ENCODE measurements at places on chromosomes 5 and 9.

DNA sequence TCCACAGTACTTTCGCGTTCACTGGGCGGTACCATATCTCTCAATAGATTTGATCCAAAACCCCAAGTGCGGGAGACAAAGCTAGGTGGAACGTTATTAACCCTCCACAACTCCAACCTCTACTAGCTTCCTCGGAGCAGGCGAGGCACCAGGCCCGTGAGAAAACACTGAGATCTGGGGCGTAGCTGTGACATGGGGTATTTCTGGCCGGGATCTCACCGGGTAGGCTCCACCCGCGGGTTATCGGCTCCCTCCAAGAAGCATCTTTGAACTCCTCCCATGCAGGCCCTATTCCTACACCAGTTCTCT is 350 bp upstream of the SLC25A46 start:
- no peak for DNase-seq

- DNase-seq = no peak
Measured at GRCh38 chr5:102823441-102823874, 68.4 kb downstream of the PAM start.

DNA sequence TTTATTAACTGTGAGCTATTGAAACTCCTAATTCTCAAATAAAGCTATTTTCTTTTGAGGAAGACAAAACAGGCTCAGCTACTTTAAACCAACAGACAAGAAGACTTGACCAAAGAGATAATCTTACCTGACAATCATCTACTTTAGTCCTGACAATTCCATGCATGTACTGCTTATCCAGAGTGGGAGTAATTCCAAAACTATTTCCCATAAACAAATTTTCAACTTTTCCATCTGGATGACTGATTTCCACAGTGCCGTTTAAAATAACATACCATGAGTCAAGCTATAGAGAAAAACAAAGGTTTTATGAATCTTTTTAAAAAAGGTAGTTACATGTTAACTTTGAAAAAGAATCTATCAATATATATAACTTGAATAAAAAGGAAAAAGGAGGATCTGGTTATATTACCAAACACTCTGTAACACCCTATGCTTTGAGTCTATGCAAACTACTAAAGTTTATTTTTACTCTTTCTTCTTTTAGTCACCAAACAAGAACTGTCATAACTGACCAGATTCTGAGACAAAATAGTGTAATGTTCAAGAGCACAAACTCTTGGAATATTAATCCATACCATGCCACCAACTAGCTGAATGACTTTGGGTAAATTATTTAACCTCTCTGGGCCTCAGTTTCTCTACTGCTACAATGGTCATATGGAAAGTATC is 129.7 kb downstream of the RAPGEF6 start:
- no peak for DNase-seq

DNA sequence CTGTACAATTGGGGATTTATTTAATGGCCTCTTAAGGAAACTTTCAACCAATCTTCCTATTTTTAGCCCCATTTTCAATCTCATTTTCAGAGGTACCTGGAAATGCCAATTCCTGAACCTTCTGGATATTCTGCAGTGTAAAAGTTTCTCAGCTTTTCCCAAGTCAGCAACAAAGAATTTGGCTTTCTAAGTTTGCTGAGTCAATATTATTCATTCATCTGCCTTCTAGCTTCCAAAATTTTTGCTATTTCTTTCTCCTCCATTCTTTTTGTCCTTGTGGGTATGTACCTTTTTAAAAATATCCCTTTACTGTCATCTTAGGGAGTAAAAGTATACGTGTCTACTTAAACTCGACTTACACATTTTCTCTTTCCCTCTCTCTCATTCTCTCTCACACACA is 25.7 kb downstream of the CETN3 start:
- DNase-seq = no peak

DNA sequence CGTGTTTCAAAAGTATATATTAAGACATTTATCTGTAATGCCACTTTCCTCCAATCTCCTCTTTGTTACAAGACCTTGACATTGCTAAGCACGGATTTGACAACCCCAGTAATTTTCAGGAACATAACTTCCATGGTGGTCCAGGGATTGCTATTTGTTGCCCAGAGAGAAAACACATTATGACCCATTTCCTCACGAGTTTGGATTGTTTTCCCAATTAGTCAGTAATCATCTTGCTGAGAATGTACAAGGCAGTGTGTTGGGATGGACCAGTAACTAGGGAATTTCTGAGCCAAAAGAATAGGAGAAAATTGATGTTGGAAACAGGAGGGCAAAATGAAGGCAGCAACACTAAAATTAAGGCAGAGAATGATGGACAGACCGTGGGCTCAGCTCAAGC is 574.1 kb downstream of the EBF1 start:
- no peak for DNase-seq

DNA sequence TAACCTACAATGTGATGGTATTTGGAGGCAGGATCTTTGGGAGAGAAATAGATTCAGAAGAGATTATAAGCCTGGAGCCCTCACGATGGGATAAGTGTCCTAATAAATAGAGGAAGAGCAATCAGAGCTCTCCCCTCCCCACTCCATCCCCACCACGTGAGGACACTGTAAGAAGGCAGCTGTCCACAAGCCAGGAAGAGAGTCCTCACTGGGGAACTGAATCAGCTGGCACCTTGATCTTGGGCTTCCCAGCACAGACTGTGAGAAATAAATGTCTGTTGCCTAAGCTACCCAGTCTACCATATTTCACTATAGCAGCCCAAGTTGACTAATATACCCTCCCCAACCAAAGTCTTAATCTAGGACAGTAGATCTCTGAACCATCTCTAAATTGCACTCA is 118.1 kb downstream of the SUSD1 start:
- DNase-seq = no peak

GRCh38 chr5:149561848-149562247 is 10.6 kb upstream of the CSNK1A1 start:
- peak; percentile 88 for DNase-seq

- peak; percentile 28 for DNase-seq
Measured at GRCh38 chr9:124629600-124629999, 122.4 kb upstream of the NR5A1 start.

GRCh38 chr5:169298193-169298592 is 2.7 kb downstream of the SLIT3 start:
- DNase-seq = no peak

DNA sequence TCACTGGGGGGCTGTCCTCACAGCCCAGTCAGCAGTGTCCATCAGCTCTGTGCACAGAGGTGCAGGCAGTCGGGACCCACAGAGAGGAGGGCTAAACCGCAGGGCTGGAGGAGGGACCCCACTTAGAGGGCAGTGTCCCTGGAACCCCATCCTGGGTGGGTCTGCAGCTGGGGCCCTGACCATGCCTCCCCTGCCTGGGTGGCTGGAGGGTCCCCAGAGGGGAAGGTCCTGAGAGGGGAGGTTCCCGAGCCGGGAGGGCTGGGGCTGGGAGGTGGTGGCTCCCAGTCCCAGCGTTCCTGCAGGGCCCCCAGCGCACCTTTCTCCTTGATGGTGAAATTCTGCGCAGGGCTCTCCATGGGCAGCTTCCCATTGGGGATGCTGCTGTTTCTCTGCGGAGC is 32.7 kb downstream of the EXOC3 start:
- no peak for DNase-seq
